ENCODE measurements at places on chromosomes 11 and 22.

- no peak for DNase-seq
Observed at GRCh38 chr11:78313181-78313795, 104.3 kb downstream of the GAB2 start.

DNA sequence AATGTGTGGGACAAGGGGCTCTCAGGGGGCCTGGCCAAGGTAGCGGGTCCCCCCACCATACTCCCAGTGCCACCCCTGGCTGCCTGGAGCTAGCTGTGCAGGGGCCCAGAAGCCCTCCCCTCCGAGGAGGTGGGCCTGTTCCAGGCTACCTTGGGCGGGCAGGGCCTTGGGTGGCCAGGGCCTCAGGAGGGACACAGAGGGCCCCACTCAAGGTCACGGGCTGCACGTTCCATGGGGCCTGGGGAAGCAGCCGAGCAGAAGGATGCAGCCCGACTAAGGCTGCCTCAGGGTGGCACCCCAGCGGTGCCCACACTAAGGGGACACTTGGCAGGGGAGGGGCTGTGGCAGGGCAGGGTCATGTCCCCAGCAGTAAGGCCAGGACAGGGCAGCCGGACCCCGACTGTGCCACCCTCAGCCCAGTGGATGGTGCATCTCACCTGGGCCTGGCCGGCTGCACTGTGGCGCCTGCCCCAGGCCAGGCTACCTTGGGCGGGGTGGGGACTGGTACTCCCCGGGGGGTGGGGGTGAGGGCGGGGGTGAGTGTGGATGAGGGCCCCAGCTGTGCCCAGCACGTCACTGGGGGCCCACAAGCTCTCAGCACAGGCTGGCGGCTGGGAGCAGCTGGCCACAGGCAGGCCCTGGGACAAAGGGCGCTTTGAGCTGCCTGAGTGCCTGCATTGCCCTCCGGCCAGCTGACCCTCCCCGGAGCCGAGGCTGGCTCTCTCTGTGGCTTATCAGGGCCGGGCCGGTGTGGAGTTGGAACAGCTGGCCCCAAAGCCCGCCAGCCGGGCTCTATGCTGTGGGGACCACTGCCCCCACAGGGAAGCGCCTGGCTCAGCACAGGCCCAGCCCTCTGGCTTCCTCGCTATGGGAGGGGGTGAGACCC is 117.1 kb downstream of the KCNQ1 start:
- DNase-seq = no peak

- DNase-seq = peak; percentile 27
Observed at GRCh38 chr11:86672007-86672621, at the start of gene ME3. TSS of gene ME3 (minus strand) at chr11:86672616.

DNA sequence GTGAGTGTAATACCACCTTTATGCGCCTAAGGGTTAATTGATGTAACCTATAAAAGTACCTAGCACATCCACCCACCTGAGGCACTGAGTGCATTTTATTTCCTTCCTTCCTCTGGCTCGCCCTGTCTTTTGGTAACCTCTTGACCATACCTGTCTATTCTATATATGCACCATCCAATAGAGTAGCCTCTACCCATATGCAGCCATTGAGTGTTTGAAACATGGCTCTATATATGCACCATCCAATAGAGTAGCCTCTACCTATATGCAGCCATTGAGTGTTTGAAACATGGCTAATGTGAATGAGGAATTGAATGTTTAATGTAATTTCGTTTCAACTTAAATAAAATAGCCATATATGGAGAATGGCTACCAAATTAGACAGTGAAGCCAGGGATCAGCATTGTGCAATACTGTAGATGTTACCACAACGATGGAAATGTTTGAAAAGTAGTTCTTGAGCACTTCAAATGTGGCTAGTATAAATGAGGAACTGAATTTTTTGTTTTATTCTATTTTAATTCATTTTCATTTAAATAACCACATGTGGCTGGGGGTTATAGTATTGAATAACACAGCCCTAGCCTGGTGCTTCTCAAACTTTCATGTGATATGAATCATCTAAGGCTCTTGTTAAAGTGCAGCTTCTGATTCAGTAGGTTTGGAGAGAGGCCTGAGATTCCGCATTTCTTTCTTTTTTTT is 33.8 kb downstream of the SLC35F2 start:
- DNase-seq = no peak

GRCh38 chr11:23988381-23989006 is 508.4 kb upstream of the LUZP2 start:
- DNase-seq = no peak

DNA sequence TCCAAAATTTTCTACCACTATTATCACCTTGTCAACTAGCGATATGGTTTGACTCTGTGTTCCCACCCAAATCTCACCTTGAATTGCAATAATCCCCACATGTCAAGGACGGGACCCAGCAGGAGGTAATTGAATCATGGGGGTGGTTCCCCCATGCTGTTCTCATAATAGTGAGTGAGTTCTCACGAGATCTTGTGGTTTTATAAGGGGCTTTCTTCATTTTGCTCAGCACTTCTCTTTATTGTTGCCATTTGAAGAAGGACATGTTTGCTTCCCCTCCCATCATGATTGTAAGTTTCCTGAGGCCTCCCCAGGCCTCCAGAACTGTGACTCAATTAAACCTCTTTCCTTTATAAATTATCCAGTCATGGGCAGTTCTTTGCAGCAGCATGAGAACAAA is 73.5 kb upstream of the ZC3H12C start:
- no peak for DNase-seq

GRCh38 chr11:18071098-18071705 is 25.1 kb upstream of the TPH1 start:
- no peak for DNase-seq

DNA sequence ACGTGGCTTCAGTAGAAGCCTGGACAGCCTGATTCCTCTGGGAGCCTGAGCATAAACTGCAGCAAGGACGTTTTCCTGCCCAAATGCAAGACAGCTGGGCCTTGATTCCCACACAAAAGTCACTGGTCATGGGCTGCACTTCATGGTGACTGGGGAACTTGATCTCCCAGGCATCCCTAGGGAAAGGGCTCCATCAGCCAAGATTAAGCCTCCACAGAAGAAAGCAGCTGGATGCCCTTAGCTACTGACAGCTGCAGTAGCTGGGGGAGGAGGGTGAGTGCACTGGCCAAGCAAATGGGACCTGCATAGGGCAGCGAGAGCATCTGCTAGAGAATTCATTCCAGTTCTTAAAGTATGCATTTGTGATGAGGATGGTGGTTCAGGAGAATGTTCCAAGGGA is 267.4 kb upstream of the ISX start:
- no peak for DNase-seq

GRCh38 chr11:104198576-104198975 is 34.6 kb upstream of the PDGFD start:
- no peak for DNase-seq

All from activated CD4-positive, alpha-beta T cell treated with anti-CD3 and anti-CD28 coated beads, Interleukin-2, amount 50 U/mL, for 24 hours (primary cell).